ENCODE measurements at places on chromosomes 6 and 20.
A peak's percentile ranks its signal among the peaks of the same experiment; 100 is the strongest.

DNA sequence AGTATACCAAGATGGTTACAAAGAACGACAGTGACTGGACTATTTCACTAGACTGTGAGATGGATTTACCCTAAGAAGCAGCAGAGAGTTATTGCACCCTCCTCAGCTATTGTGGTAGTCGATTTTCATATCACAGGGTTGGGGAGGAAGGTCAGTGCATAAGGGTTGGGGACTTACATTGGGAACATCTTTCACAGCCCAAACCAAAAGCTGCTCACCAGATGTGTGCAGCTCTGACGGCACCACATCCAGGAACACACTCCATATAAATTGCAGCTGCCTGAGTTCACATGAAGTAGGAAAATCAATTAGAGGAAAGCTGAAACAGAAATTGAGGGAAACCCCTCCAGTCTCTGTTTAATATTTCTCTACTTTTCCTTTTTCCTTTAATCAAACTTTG is 470.5 kb upstream of the NRSN1 start:
- DNase-seq, result no peak

DNA sequence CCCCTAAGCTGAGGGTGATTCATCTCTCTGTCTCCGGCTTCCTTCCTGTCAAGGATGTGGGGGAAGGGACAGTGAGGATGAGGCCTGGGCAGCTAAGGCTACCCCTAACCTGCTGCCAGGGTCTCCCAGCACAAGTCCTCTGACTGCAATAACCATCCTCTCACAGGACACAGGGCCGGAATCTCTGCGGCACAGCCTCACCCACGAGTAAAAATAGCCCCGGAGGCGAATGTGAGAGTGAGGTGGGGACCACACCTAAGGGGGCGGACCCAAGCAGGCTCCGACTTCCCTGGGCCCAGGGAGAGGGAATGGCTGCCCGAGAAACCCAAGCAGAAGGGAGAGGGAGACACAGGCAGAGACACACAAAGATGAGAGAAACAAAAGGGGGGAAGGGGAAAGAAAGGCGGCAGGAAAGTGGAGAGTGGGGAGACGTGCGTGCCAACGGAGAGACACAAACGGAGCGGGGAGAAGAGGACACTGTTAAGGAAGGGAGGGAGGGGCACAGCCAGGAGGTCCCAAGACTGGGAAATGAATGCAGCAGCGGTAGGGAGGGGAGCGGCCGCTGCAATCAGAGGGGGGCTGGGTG is 1.4 kb downstream of the CLIC1 start:
- peak; percentile 21 for DNase-seq

DNA sequence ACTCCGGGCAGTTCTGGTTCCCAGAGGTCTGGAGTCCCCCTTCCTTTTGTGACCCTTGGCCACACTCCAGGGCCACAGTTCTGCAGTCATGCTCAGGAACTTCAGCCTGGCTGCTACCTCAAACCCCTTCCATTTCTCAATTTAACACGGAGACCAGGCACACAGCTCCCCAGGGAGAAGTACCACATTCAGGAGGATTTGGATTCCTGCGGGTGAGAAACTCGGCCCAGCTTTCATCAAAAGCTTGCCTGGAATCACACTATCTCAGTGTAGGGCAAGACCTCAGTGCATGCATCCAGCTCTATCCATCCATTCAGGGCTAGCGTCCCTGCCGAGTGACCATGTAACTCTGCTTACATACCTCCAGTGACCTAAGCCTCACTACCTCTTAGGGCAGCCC is 16.8 kb upstream of the IP6K3 start:
- no peak for DNase-seq

- no peak for DNase-seq
These were observed 155.8 kb upstream of the GGTLC1 start for GRCh38 chr20:24144371-24144770.

GRCh38 chr6:87341899-87342298 is 2.7 kb upstream of the C6orf163 start:
- DNase-seq, result no peak

DNA sequence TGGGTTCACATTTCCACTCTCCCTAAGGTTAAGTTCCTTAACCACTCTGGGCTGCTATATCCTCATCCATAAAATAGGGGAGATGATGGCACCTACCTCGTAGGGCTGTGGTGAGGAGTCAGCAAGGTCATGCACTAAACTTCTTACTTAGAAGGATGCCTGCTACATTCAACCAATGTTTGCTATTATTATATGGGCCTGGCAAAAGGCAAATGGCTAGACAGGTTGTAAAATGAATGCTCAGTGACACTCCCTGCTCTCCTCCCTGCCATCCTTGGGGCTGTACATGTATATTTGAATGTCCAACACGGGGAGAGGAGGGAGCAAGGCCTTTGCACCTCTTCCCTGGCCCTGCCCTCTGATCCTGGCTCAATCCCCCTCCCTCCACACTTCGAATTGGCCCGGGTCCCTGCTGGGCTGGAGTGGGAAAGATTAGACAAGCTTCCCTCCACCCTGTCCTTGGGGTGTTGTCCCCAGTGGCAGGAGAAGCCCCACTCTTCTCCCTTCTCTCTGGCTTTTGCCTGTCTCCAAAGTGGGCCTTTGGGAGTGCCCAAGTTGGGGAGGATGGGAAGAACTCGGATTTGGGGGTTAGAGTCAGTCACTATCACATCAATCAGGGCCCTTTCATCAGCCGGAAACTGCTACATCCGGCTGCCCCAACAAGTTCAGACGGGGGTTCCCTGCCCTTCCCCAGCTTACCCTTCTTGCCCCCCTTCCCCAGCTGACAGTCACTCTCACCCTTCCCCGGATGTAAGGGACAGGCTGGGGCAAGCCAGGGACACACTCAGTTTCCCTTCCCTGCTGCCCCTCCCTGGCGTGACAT is 36.3 kb upstream of the VEGFA start:
- no peak for DNase-seq

DNA sequence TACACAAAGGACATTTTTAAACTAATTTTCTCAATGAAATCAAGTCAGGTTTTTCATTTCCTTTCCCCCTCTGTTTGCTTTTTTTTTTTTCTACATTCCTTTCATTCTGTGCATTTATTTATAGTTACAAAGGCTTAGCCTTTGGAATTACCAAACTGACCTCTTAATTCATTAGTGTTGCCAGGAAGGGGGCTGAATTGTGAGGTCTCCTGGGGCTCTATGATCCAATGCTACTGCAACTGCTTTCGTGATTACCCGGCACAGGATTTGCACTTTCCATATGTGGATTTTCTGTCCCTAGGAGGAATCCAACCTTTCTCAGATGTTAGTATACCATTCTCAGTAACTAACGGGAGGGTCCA is 35.3 kb downstream of the NEDD9 start:
- DNase-seq, result no peak

GRCh38 chr6:143595251-143596036 is 82.3 kb upstream of the PHACTR2 start:
- DNase-seq, result no peak

- peak; percentile 82 for DNase-seq
These were observed 148.9 kb downstream of the SCML4 start for GRCh38 chr6:107674995-107675738.
